ENCODE measurements at places on chromosomes 12 and 14. TPM values are rescaled to one million over a fixed set of nuclear protein-coding genes. Genes with fewer than 3 reads are reported as not detected.

The TRIM9 gene
- 10.1 TPM for total RNA-seq

The COX6A1 gene
- 819 TPM for total RNA-seq

The LRRIQ1 gene
- 1.3 TPM for total RNA-seq

The LRIG3 gene
- 7.2 TPM for total RNA-seq

The MEG3 gene
- total RNA-seq: 51.9 TPM

The IGFBP6 gene
- 240 TPM for total RNA-seq

Measured in A549 treated with DMSO at 1 μM for 4 hours (cell line).